ENCODE measurements at places on chromosomes 4 and X. TPM values are rescaled to one million over a fixed set of nuclear protein-coding genes. Genes with fewer than 3 reads are reported as not detected.

The CCDC110 gene
- 7.6 TPM for total RNA-seq

The EIF2S3 gene
- total RNA-seq, result 73.7 TPM

The CCDC160 gene
- total RNA-seq, result not detected

The DNAJB14 gene
- 13.8 TPM for total RNA-seq

The EXOC1L gene
- not detected for total RNA-seq

The DDX53 gene
- total RNA-seq, result not detected

The ARHGAP36 gene
- not detected for total RNA-seq

The HERC5 gene
- 4.1 TPM for total RNA-seq

The PIM2 gene
- 6.1 TPM for total RNA-seq

The NFKB1 gene
- total RNA-seq, result 9.6 TPM

DNA sequence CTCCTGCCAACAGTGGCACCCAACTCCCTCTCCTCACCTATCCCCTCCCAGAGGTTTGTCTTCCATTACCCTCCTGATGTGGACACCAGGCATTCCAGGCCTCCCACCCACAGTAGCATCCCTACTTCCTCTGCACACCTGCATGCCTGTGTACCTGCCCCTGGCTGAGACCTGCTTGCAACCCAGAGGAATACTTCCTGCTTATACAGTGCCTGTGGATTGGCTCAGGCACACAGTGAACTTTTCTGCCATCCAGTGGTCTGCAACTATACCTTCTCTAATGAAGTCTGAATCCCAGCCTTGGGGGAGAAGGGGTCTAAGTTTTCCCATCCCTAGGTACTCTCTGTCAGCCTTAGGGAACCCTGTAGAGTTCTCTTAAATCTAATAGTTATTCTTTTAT lies 169.9 kb downstream of the IQCM start:
- no peaks in the 10 kb centered on the region for H3K36me3 ChIP-seq
- H3K4me3 ChIP-seq, result no peak overlapping the region
- DNase-seq, result no peak
- no peak overlapping the region for H3K27ac ChIP-seq

GRCh38 chrX:124435616-124436015 lies 89.3 kb downstream of the SH2D1A start:
- H3K27me3 ChIP-seq, result no peaks in the 10 kb centered on the region
- H3K4me3 ChIP-seq, result no peak overlapping the region
- peak; percentile 48 for DNase-seq
- H3K36me3 ChIP-seq, result no peaks in the 10 kb centered on the region
- H3K4me1 ChIP-seq, result no peaks in the 10 kb centered on the region

- DNase-seq, result peak; percentile 57
- H3K4me3 ChIP-seq, result no peak overlapping the region
- no peaks in the 10 kb centered on the region for H3K36me3 ChIP-seq
- H3K27me3 ChIP-seq, result no peaks in the 10 kb centered on the region
- H3K27ac ChIP-seq, result no peak overlapping the region
Observed at GRCh38 chr4:76641351-76641750, 206.3 kb downstream of the SHROOM3 start.

GRCh38 chrX:22534643-22535042 lies 261.9 kb downstream of the CBLL2 start:
- H3K4me3 ChIP-seq, result no peak overlapping the region
- no peak overlapping the region for H3K27ac ChIP-seq
- DNase-seq, result no peak
- no peaks in the 10 kb centered on the region for H3K36me3 ChIP-seq
- H3K4me1 ChIP-seq, result no peaks in the 10 kb centered on the region

DNA sequence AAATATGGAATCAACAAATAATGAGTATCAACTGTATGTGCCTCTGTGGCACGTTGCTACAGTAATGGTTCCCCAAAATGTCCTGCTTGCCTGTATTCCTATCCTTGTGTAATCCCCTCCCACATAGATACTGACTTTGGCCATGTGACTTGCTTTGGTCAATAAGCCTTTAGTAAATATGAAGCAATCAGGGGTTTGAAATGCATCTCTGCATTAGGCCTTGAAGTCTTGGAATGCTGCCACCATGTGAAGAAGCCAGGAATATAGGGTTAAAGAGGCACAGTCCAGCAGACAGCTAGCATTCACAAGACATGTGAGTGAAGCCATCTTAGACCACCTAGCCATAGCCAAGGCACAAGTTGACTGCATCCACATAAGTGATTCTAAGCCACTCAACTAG lies 190.9 kb downstream of the GABRB1 start:
- H3K27ac ChIP-seq, result no peak overlapping the region
- no peak overlapping the region for H3K4me3 ChIP-seq
- no peaks in the 10 kb centered on the region for H3K36me3 ChIP-seq
- DNase-seq, result no peak

GRCh38 chr4:121139533-121140222 lies 24.4 kb downstream of the TNIP3 start:
- H3K4me1 ChIP-seq, result no peaks in the 10 kb centered on the region
- H3K36me3 ChIP-seq, result no peaks in the 10 kb centered on the region
- H3K4me3 ChIP-seq, result no peak overlapping the region
- DNase-seq, result no peak
- no peak overlapping the region for H3K27ac ChIP-seq
- H3K27me3 ChIP-seq, result no peaks in the 10 kb centered on the region

GRCh38 chrX:7815166-7815805 lies 27.7 kb upstream of the VCX start:
- no peaks in the 10 kb centered on the region for H3K27me3 ChIP-seq
- no peak overlapping the region for H3K27ac ChIP-seq
- DNase-seq, result no peak
- H3K4me3 ChIP-seq, result no peak overlapping the region

DNA sequence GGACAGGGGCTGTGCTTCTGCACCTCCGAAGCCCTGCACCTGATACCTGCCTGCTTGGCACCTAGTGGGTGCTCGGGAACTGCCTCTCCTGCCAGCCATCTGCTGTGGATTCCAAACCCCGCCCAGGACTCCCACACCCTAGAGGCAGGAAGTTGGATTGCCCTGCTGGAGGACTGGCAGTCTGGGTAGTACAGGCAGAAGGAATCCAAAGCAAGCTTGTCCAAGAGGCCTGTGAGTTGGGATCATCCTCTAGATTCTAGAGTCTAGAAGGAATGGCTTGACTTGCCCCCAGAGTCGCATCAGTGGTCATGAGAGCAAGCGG lies 64.6 kb upstream of the MTM1 start:
- H3K27me3 ChIP-seq, result no peaks in the 10 kb centered on the region
- no peaks in the 10 kb centered on the region for H3K36me3 ChIP-seq
- H3K27ac ChIP-seq, result no peak overlapping the region
- peaks cover 32% of the 10 kb centered on the region for H3K4me1 ChIP-seq

GRCh38 chrX:10634392-10635161 lies 14.2 kb upstream of the MID1 start:
- no peak overlapping the region for H3K27ac ChIP-seq
- H3K4me1 ChIP-seq, result no peaks in the 10 kb centered on the region
- H3K4me3 ChIP-seq, result no peak overlapping the region
- no peak for DNase-seq
- no peaks in the 10 kb centered on the region for H3K36me3 ChIP-seq

GRCh38 chr4:153521478-153521877 lies 55.3 kb downstream of the TMEM131L start:
- H3K4me1 ChIP-seq, result peaks cover 22% of the 10 kb centered on the region
- no peaks in the 10 kb centered on the region for H3K27me3 ChIP-seq
- no peak for DNase-seq

- no peak overlapping the region for H3K27ac ChIP-seq
- H3K4me1 ChIP-seq, result no peaks in the 10 kb centered on the region
- DNase-seq, result no peak
- peaks cover 16% of the 10 kb centered on the region for H3K36me3 ChIP-seq
- H3K27me3 ChIP-seq, result no peaks in the 10 kb centered on the region
Observed at GRCh38 chr4:88719381-88719780, 21.8 kb upstream of the NAP1L5 start.

- H3K36me3 ChIP-seq, result no peaks in the 10 kb centered on the region
- no peaks in the 10 kb centered on the region for H3K4me1 ChIP-seq
- no peaks in the 10 kb centered on the region for H3K27me3 ChIP-seq
- peak within 1 kb of the TSS; percentile 50 for H3K4me3 ChIP-seq
Observed at GRCh38 chr4:186068581-186069348, at the start of gene TLR3. Gene TLR3 (plus strand): TSS chr4:186069156. CDS start chr4:186076620, 7,464 bp downstream.

GRCh38 chr4:170425521-170426143 lies 335.9 kb upstream of the AADAT start:
- no peak overlapping the region for H3K4me3 ChIP-seq
- H3K4me1 ChIP-seq, result no peaks in the 10 kb centered on the region
- no peaks in the 10 kb centered on the region for H3K36me3 ChIP-seq
- no peaks in the 10 kb centered on the region for H3K27me3 ChIP-seq
- no peak for DNase-seq

DNA sequence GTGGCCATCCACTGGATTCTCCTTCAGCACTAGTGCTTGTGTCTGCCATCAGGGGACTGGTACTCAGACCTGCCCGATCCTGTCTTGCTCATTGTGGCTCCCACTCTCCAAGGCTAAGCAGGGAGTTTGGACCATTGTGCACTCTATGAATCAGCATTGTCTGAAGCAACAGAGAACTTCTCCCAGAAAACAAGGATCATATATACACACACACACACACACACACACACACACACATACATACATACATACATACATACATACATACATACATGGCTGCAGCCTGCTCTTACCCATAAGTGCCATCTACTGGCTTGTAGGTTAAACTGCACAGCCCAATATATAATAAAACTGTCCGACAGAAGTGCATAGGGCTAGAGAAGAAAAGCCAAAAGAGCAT lies 345.3 kb upstream of the LCORL start:
- H3K36me3 ChIP-seq, result no peaks in the 10 kb centered on the region
- no peak overlapping the region for H3K4me3 ChIP-seq
- no peak overlapping the region for H3K27ac ChIP-seq
- DNase-seq, result peak; percentile 59
- no peaks in the 10 kb centered on the region for H3K4me1 ChIP-seq
- H3K27me3 ChIP-seq, result no peaks in the 10 kb centered on the region

GRCh38 chr4:21744046-21744445 lies 204.5 kb downstream of the KCNIP4 start:
- H3K4me1 ChIP-seq, result no peaks in the 10 kb centered on the region
- H3K27me3 ChIP-seq, result no peaks in the 10 kb centered on the region
- DNase-seq, result no peak
- no peaks in the 10 kb centered on the region for H3K36me3 ChIP-seq
- H3K27ac ChIP-seq, result no peak overlapping the region
- no peak overlapping the region for H3K4me3 ChIP-seq

DNA sequence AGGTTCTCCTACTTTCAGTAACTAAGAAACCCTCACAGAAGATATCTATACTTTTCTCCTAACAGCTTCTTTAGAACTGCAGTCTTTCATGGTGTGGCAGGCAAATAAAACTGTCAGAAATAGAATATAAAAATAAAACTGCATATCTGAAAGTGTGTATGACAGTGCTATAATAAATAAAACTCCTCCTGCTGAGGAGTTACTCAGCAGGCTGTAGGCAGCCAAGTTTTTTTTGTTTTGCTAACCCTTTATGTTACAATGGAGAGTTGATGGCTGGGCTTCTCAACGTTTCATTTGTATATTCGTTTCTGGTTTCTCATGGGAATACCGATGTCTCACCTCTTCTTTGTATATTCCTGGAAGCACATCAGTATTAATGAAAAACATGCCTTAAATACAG lies 18.2 kb upstream of the UGT2B10 start:
- H3K27me3 ChIP-seq, result no peaks in the 10 kb centered on the region
- no peaks in the 10 kb centered on the region for H3K36me3 ChIP-seq
- H3K4me3 ChIP-seq, result no peak overlapping the region
- no peaks in the 10 kb centered on the region for H3K4me1 ChIP-seq
- H3K27ac ChIP-seq, result no peak overlapping the region

GRCh38 chrX:129496625-129497024 lies 26.7 kb downstream of the SMARCA1 start:
- H3K27ac ChIP-seq, result no peak overlapping the region
- no peaks in the 10 kb centered on the region for H3K27me3 ChIP-seq
- peaks cover 39% of the 10 kb centered on the region for H3K36me3 ChIP-seq
- no peak for DNase-seq
- H3K4me3 ChIP-seq, result no peak overlapping the region

- H3K4me3 ChIP-seq, result no peak overlapping the region
- H3K4me1 ChIP-seq, result peaks cover 7% of the 10 kb centered on the region
- H3K27ac ChIP-seq, result no peak overlapping the region
- no peaks in the 10 kb centered on the region for H3K36me3 ChIP-seq
- no peaks in the 10 kb centered on the region for H3K27me3 ChIP-seq
- DNase-seq, result no peak
Observed at GRCh38 chr4:26611885-26612284, 28.0 kb downstream of the TBC1D19 start.

- peak overlapping the region; percentile 90 for H3K27ac ChIP-seq
- peaks cover 56% of the 10 kb centered on the region for H3K4me1 ChIP-seq
- no peaks in the 10 kb centered on the region for H3K27me3 ChIP-seq
- DNase-seq, result no peak
- no peaks in the 10 kb centered on the region for H3K36me3 ChIP-seq
Observed at GRCh38 chr4:39045827-39046221, 13.6 kb upstream of the TMEM156 start.

DNA sequence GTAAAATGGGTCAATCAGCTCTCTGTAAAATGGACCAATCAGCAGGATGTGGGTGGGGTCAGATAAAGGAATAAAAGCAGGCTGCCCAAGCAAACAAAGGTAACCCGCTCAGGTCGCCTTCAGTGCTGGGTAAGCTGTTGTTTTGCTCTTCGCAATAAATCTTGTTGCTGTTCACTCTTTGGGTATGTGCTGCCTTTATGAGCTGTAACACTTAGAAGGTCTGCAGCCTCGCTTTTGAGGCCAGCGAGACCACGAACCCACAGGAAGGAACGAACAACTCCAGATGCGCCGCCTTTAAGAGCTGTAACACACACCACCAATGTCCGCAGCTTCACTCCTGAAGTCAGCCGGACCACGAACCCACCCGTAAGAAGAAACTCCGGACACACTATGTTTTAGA lies 11.5 kb upstream of the CAMK2D start:
- H3K4me3 ChIP-seq, result no peak overlapping the region
- no peak for DNase-seq
- no peaks in the 10 kb centered on the region for H3K36me3 ChIP-seq
- H3K27me3 ChIP-seq, result no peaks in the 10 kb centered on the region
- H3K4me1 ChIP-seq, result no peaks in the 10 kb centered on the region

All from stomach (tissue), 19 donors.